ENCODE measurements at places on chromosomes 12 and 14.

DNA sequence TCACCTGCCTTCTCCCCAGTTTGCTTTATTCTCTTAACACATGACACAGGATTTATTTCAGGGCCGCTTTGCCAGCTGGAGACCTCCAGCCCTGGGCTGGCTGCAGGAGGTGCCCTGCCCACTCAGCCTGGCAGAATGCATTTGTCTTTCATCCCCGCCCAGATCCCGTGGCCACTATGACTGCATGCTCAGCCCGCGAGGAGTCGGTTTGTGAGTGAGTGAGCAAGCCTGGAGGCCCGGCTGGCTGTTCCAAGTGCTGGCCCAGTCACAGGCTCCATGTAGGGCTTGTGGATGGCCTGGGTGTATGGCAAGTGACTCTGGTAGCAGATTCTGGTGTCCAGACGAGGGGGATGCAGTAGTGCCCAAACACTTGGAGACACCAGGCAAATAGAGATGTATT is 2.1 kb downstream of the TDP1 start:
- no peak for DNase-seq

- no peak for DNase-seq
These were observed 11.3 kb downstream of the CACNA1C start for GRCh38 chr12:2064071-2064507.

- DNase-seq, result no peak
These were observed 43.1 kb upstream of the GPHB5 start for GRCh38 chr14:63361790-63362189.

DNA sequence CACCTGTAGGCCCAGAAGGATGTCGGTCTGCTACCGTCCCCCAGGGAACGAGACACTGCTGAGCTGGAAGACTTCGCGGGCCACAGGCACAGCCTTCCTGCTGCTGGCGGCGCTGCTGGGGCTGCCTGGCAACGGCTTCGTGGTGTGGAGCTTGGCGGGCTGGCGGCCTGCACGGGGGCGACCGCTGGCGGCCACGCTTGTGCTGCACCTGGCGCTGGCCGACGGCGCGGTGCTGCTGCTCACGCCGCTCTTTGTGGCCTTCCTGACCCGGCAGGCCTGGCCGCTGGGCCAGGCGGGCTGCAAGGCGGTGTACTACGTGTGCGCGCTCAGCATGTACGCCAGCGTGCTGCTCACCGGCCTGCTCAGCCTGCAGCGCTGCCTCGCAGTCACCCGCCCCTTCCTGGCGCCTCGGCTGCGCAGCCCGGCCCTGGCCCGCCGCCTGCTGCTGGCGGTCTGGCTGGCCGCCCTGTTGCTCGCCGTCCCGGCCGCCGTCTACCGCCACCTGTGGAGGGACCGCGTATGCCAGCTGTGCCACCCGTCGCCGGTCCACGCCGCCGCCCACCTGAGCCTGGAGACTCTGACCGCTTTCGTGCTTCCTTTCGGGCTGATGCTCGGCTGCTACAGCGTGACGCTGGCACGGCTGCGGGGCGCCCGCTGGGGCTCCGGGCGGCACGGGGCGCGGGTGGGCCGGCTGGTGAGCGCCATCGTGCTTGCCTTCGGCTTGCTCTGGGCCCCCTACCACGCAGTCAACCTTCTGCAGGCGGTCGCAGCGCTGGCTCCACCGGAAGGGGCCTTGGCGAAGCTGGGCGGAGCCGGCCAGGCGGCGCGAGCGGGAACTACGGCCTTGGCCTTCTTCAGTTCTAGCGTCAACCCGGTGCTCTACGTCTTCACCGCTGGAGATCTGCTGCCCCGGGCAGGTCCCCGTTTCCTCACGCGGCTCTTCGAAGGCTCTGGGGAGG is at the start of gene LTB4R:
LTB4R (plus strand) TSS at position 857 of the 959 bp plus-strand sequence. CDS start 4,150 bp downstream, outside the sequence.
- peak; percentile 70 for DNase-seq

DNA sequence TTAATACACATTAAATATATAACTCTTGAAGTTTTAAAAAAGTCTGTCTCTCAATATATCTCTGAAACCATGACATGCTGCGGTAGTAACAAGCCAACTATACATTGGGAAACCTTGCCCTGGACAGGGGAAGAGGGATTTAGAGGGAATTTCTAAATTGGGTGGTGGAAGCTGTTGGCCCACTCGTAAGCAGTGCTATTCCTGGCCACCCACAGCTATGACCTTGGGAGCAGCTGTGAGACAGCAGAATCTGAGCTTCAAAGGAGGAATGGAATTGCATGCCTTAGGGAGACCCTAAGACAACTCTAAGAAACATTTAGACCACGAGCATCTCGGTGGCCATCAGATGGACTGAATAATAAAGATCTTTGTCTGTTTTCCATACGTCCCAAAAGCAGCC is 15.8 kb upstream of the GCH1 start:
- DNase-seq, result no peak

GRCh38 chr14:65349100-65349499 is 63.4 kb upstream of the FUT8 start:
- no peak for DNase-seq

- DNase-seq, result no peak
These were observed 47.7 kb upstream of the RMST start for GRCh38 chr12:97414855-97415254.

DNA sequence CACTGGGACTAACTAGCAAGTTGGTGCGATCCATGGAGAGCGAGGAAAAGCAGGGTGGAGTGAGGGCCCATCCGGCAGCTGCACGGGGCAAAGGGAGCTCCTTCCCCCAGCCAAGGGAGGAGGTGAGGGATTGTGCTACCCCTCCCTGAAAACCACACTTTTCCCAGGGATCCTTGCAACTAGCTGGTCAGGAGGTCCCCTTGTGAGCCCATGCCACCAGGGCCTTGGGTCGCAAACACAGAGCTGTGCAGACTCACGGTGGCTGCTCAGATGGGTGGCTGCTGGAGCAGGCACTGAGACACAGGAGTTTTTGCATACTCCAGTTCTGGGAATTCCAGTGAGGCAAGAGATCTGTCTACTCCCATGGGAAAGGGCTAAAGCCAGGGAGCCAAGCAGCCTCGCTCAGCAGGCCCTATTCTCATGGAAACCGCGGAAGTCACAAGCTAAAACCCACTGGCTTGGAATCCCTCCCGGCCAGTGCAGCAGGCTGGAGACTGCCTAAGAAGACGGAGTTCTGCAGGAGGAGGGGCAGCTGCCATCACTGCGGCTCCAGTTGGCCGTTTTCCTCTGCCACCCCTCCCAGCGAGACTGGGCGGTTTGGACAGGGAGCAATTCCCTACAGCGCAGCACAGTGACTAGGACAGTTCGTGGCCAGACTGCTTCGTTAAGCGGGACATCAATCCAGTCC is 10.9 kb upstream of the ZNF705A start:
- DNase-seq, result no peak

- no peak for DNase-seq
These were observed 42.7 kb downstream of the SSH1 start for GRCh38 chr12:108814462-108815211.

- DNase-seq, result no peak
These were observed 176.5 kb downstream of the ZFP36L1 start for GRCh38 chr14:68616221-68616902.

- DNase-seq, result no peak
These were observed 334.7 kb downstream of the BMP4 start for GRCh38 chr14:53621921-53622320.

GRCh38 chr12:3335078-3335487 is 155.9 kb upstream of the PRMT8 start:
- no peak for DNase-seq

- no peak for DNase-seq
These were observed 77.4 kb upstream of the TMPO start for GRCh38 chr12:98437806-98438595.

DNA sequence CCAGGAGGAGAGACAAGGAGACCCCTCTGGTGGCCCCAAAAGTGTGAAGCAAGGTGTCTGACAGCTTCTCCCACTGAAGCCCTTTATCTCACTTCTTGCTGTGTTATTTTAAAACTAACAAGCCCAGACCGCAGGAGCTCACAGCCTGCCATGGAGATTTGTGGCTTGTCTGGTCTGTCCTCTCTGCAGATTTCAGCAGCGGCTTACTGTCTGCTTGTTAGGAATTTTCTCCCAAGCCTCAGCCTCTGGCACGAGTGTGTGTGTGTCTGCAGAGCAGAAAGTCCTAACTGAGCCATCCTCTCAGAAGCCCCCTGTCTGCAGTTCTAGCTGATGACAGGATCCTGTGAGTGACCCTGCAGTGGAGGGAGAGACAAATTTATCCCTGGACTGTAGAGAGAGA is 87.9 kb upstream of the HSPB8 start:
- no peak for DNase-seq

DNA sequence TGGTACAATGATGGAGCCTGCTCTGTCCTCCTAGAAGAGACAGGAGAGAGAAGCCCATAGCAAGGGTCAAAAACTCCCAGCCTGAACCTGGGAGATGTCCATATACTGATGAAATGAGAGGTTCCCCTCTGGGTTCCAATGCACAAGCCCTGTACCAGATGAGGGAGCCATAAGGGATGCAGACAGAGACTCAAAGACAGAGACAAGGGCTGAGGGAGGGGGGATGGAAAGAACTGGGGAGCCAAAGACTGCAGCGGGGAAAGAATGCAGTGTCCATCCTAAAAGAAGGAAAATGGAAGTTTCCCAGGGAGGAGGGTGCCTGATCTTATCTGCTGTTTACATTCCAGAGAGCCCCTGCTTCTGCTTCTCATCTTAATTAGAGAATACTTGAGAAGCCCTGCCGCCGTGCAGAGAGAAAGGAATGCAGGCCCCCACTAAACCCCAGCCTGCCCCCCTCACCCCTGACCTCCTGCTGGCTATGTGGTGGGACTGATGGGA is 27.7 kb downstream of the KRT18 start:
- DNase-seq, result no peak

Data from activated naive CD4-positive, alpha-beta T cell treated with Interleukin-2 at 50 U/mL for 16 hours (primary cell).